ENCODE measurements at places on chromosomes 16 and 17.
A peak's percentile ranks its signal among the peaks of the same experiment; 100 is the strongest.

- DNase-seq: no peak
These were observed 12.3 kb downstream of the CHMP6 start for GRCh38 chr17:81003711-81004475.

DNA sequence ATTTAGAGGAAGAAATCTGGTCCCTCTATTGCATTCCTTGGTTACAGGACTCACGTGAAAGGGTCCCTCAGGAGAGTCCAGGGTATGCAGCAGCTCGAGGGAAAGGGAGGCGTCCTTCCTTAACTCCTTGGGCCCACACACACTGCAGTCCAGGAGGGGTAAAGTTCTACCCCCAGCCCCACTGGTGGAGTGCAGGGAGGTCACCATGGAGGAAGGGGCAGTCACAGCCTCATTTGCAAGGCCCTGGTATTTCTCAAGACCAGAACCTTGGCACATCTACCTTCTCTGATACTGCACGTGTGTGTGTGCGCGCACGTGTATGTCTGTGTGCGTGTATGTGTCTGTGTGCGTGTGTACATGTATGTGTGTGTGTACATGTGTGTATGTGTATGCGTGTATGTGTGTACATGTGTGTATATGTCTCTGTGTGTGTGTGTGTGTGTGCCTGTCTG is 11.1 kb downstream of the HIC1 start:
- no peak for DNase-seq

DNA sequence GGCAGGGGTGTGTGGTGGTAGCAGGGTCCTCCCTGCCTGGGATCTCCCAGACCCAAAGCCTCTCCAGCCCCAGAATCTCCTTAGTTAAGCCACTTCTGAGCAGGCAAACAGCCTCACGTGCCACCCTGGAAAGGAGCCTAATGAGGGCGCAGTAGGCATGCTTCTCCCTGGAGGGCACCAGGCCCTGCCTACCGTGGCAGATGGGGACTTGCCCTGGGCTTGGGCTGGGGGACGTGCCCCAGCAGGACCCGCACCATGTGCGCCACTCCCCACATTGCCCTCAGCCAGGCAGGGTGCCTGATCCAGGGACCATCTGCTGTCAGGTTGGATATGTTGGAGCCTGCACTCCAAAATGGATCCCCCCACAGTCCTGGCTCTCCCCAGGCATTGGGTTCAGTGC is 14.2 kb downstream of the FAM83G start:
- no peak for DNase-seq

DNA sequence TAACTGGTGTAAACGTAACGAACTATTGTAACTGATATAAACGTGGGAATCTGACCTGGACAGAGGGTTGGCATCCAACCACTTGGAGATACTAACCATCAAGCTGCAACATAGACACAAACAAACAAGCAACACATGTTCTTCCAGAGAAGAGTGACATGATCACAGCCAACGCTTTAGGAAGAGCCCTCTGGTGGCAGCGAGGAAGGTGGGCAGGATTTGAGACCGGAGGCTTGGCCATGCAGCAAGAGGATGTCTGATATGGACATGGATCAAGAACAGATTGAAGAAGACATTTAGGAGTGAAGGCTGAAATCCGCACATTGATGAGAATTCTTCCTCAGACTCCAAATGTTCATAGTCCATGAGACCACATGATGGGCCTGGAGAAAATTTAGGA is 40.3 kb upstream of the TNRC6A start:
- no peak for DNase-seq

- DNase-seq: no peak
These were observed 27.6 kb downstream of the TRAP1 start for GRCh38 chr16:3689731-3690130.

GRCh38 chr17:7023576-7024401 is 939 bp downstream of the BCL6B start:
- no peak for DNase-seq

DNA sequence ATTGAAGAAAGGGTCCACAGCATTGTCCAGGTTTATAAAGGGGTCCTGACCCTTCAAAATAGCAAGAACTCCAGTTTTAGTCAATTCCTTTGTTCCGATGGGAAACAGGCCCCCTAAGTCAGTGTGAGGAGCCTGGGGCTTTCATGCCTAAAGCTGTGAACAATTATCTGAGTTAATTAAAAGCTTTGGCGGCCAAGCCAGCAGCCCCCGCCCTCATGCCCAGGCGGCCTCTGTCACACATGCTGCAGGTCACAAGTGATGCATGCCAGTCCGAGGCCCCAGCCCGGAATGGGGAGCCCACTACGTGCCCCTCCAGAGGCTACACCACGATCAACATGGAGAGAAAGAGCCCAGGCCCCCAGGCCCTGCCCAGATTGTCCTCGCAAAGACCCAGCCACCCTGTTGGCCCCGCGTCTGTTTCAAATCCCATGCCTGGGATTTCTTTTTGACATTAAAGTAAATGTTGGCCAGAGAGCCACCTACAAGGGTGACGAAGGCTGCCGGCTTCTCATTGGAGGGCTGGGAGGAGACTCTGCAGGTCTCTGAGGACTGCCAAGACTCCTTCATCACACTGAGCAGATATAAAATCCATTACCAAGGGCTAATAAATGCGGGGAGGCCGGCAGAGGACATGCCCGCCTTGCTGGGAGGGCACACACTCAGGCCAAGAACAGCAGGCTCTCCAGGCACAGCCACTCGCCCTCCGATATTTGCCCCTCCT is 14.5 kb upstream of the PITPNM3 start:
- DNase-seq: no peak

DNA sequence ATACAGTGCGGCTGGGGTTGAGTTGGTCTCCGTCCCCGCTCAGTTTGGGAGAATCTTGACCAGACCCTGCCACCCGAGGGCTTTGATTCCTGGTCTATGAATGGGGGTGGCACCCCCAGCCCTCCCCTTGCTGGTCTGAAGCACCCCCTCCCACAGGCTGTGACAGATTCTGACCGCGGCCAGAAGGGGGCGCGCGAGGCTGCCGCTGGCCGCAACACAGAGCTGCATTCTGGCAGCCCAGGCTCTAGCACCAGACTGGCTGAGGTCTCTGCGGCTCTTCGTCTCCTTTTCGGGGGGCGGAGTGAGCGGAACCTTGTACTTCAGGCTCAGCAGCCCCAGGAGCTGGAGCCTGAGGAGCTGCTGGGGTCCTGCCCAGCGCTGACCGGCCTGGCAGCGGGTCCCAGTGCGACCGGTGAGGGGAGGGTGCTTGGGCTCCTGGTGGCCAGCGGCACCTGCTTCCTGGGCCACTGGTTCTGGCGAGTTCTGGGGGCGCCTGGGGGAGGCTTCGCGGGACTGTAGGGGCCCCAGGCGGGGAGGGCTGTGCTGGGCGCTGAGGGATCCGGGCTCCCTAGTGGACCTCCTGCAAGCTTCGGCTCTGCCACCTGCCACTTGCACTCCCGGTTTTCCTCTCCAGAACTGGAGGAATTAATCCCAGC is 1011.6 kb downstream of the KCNJ18 start:
- no peak for DNase-seq

GRCh38 chr16:83029467-83029866 is 402.7 kb downstream of the CDH13 start:
- no peak for DNase-seq

GRCh38 chr17:7283471-7284216 is 2.1 kb downstream of the SLC2A4 start:
- DNase-seq: no peak

- no peak for DNase-seq
These were observed 133.5 kb downstream of the SEC14L1 start for GRCh38 chr17:77274096-77274845.

DNA sequence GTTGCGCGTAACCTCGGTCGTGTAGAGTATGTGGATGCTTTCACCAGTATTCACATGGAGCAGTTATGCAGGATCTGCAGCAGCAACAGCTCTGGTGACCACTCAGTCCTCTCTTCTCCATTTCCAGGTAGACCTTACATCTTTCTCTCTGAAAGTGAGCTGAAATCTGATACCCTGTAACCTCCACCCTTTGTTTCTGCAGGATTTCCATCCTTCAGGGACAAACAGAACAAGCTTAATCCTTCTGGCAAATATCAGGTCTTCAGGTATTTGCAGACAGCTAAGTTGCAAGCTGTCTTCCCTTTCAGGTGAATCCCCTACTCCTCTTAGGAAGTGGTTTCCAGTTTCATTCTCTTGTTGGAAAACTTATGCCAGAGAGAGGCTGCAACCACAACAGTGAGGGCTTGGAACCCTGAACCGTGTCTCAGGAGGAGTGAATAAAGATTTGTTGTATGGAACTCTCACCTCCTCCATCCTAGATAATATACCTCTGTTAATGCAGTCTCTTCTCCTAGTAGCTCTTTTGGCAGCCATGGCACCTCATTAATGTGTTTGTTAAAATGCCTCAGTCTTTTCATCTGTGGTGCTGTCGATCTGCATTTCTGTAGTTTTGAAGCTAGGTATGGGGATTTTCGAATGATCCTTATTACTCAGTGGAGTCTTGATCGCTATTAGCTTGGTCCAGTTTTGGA is 172.5 kb downstream of the PRKCA start:
- no peak for DNase-seq

GRCh38 chr17:18968945-18969887 is 17.3 kb downstream of the SLC5A10 start:
- DNase-seq: peak; percentile 86

GRCh38 chr16:648071-648780 is 939 bp upstream of the WDR90 start:
- DNase-seq: no peak

DNA sequence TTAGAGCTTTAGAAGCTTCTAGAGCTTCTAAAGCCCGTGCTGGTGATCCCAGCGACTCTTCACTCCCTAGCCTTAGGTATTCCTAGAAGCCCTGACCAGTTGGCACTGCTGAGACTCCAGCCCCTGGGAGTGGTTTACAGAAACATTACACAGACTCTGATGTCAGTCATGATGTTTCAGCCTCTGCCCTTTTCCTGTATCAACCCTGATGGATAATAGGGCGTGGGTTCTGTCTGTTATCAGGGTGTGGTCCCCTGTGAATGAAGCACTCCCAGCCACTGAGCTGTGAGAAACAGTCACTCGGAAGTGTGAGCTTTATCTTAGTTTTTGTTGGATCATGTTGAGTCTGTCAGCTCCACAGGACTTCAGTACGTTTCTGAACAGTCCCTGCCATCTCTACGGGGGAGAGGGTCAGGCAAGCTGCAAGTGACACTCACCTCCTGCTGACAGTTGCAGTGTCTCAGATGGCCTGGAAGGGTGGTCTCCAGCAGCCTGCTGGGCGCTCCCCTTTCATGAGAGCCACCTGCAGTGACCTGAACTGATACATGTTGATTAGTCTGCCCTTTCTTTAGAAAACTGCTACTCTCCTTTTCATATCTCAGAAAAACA is 12.8 kb downstream of the GOSR2 start:
- DNase-seq: no peak

- DNase-seq: no peak
These were observed 72.1 kb upstream of the TNRC6C start for GRCh38 chr17:77886387-77886728.

DNA sequence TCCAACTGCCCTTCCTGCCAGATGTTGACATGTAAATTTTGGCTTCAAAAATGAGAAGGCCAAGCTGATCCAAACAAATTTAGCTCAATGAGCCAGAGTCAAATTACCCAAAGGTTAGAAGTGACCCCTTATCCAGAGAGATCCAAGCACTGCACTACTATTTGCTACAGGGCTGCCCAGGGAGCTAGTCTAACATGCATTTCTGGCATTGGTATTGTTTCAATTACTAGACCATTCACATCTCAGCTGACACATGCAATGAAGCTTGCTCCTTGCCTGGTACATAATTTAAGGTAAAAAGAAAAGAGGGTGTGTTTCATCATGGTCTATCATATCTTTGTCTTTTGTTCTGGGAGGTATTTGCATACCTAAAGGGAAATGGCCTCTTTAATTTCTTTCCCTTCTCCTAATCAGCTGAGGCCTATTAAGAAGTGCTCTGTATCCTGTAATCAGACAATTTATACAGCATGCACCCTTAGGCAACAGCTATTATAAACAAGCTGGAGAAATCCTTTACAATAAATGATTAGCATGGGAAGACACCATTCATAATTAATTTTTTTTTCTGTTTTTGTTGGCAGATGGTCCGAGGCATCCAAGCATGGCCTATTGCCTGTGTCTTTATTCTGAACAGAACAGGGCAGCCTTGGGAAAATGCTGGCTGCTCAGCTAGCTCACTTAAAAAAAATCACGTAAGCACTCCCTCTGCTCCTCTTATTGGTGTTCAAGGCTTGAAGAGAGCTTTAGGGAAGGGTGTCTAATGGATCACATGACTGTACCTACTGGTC is 161.5 kb upstream of the SALL1 start:
- DNase-seq: no peak

- DNase-seq: no peak
These were observed 104.4 kb downstream of the MYO1D start for GRCh38 chr17:32772453-32773025.

Data from H54 (cell line).